ENCODE measurements at places on chromosomes 3 and 15. TPM values are rescaled to one million over a fixed set of nuclear protein-coding genes. Genes with fewer than 3 reads are reported as not detected.

GRCh38 chr15:91100814-91101607 is 954 bp downstream of the SV2B start:
- DNase-seq = no peak

- DNase-seq = no peak
Observed at GRCh38 chr15:45234562-45235235, 17.3 kb upstream of the SLC28A2 start.

DNA sequence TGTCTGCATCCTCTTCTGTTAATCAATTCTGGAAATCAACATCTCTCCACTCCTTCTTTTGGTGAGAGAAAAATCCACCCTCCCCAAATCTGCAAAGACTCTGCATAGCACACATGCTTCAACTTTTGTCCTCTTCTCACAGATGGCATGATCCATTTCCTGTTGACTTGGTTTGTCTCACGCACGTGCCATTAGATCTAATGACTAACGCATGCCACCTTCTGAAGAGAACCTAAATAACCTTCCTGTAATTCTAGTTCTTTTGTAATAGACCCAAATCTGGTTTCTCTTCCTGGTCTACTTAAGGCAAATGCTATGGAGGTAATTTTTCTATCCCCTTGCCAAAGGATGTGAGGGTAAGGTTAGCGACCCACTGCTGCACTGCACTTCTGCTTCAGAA is 51.0 kb upstream of the ATOSA start:
- DNase-seq = peak; percentile 33

CCK gene
- not detected for total RNA-seq

GRCh38 chr3:11655196-11655928 is 11.6 kb upstream of the VGLL4 start:
- no peak for DNase-seq

ADPRH gene
- 3.0 TPM for total RNA-seq

DNA sequence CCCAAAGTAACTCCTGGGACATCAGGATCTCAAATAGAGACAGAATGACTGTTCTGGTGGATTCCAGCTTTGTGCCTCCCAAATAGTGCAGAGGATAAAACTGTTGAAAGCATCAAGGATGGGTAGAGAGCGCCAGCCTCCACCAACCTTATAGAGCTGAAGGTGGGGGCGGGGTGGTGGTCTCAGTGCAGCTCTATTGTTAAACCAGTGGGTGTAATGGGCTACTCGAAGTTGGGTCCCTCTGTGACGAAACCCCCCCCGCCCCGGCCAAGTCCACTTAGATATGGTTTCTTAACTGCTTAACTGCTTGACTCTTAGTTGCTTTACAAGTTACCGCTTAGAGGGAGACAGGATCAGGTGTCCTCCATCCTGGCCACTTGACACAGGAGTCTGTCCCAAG is 22.7 kb downstream of the DHX30 start:
- DNase-seq = no peak

DNA sequence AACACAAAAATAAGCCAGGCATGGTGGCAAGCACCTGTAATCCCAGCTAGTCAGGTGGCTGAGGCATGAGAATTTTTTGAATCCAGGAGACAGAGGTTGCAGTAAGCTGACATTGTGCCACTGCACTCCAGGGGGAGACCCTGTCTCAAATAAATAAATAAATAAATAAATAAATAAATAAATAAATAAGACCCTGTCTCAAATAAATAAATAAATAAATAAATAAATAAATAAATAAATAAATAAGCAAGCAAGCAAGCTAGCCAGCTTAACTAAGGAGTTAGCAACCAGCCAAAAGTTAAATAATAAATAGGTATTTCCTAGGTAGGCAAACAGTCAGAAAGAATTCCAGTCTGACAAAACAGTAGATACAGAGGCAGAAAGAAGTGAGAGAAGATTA is 123.9 kb downstream of the GALK2 start:
- DNase-seq = no peak

- DNase-seq = no peak
Observed at GRCh38 chr15:56320316-56320715, 44.9 kb upstream of the TEX9 start.

- DNase-seq = peak; percentile 39
Observed at GRCh38 chr3:24088782-24089181, 143.7 kb downstream of the NR1D2 start.

- no peak for DNase-seq
Observed at GRCh38 chr3:22392859-22393258, 641.8 kb upstream of the ZNF385D start.

- DNase-seq = no peak
Observed at GRCh38 chr3:37897763-37898162, 36.1 kb downstream of the CTDSPL start.

GRCh38 chr3:51836606-51837005 is 24.8 kb upstream of the IQCF2 start:
- DNase-seq = no peak

- peak; percentile 69 for DNase-seq
Observed at GRCh38 chr3:183895296-183895695, 10.6 kb upstream of the PARL start.

SLC12A1 gene
- total RNA-seq = not detected

- peak; percentile 39 for DNase-seq
Observed at GRCh38 chr3:81910244-81910852, 148.9 kb upstream of the GBE1 start.

GRCh38 chr15:73925848-73926218 is 429 bp upstream of the LOXL1 start:
- no peak for DNase-seq

EPHA3 gene
- total RNA-seq = under 0.01 TPM

KBTBD8 gene
- total RNA-seq = 3.5 TPM

DNA sequence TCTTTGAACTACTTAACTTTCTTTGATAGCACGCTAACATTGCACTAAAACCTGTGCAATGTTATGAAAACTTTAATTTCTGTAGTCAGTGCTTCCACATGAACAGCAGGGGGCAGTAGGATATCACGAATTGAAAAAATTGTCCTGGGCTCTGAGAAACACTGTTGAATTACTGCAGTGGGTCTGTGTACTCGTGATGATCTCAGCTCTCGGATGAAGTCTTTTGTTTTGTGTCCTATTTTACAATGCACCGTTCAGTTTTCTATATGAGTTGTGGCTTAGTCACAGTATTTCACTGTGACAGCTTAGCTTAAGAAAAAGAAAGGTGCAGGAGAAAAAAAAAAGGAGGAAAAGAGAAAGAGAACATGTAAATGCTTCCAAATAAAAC is 141.3 kb upstream of the CCDC54 start:
- peak; percentile 92 for DNase-seq

- DNase-seq = no peak
Observed at GRCh38 chr3:47410801-47411646, 30.2 kb downstream of the PTPN23 start.

GRCh38 chr15:62472616-62473299 is 307.7 kb upstream of the C2CD4B start:
- DNase-seq = peak; percentile 47
